ENCODE measurements at places on chromosomes 6 and 20. TPM values are rescaled to one million over a fixed set of nuclear protein-coding genes. Genes with fewer than 3 reads are reported as not detected.

The PSORS1C1 gene
- 4.2 TPM for total RNA-seq

The PEX6 gene
- 17.0 TPM for total RNA-seq

The ENPP3 gene
- not detected for total RNA-seq

The SOD2 gene
- total RNA-seq, result 87.3 TPM

The THBS2 gene
- total RNA-seq, result 1,906 TPM

The RSPH9 gene
- 0.38 TPM for total RNA-seq

The METTL24 gene
- total RNA-seq, result not detected

Measured in chondrocyte (in vitro differentiated cells).